ENCODE measurements at places on chromosomes 11 and 22. TPM values are rescaled to one million over a fixed set of nuclear protein-coding genes. Genes with fewer than 3 reads are reported as not detected.

Gene MAJIN
- not detected for polyA plus RNA-seq

Gene MGAT3
- polyA plus RNA-seq = 0.28 TPM

Gene WNT11
- polyA plus RNA-seq = 0.20 TPM

Gene EHF
- 115 TPM for polyA plus RNA-seq

Gene MMP12
- 0.62 TPM for polyA plus RNA-seq

Gene HORMAD2
- not detected for polyA plus RNA-seq

Gene SERHL2
- 6.0 TPM for polyA plus RNA-seq

Gene OR4D6
- not detected for polyA plus RNA-seq

Gene HEPACAM
- polyA plus RNA-seq = 0.02 TPM

Gene SPDYC
- not detected for polyA plus RNA-seq

Gene DDI1
- polyA plus RNA-seq = not detected

Gene MRGPRX3
- polyA plus RNA-seq = 0.12 TPM

Gene HIC2
- 2.2 TPM for polyA plus RNA-seq

Gene LRFN4
- 5.4 TPM for polyA plus RNA-seq

Gene OR2AG2
- polyA plus RNA-seq = 0.04 TPM

Gene OR8A1
- not detected for polyA plus RNA-seq

Gene OTOG
- polyA plus RNA-seq = not detected

Gene KRTAP5-11
- polyA plus RNA-seq = not detected

Gene POTEH
- polyA plus RNA-seq = not detected

Gene VSTM5
- polyA plus RNA-seq = 0.05 TPM

Gene CABP4
- polyA plus RNA-seq = 0.39 TPM

Gene SCO2
- polyA plus RNA-seq = 3.2 TPM

Gene HOATZ
- polyA plus RNA-seq = not detected

Gene CDKN1C
- 12.1 TPM for polyA plus RNA-seq

Gene FOLR2
- 2.8 TPM for polyA plus RNA-seq

Gene ZNF214
- 0.46 TPM for polyA plus RNA-seq

Gene OR51B5
- polyA plus RNA-seq = not detected

Gene OOSP4A
- not detected for polyA plus RNA-seq

Gene SHANK3
- polyA plus RNA-seq = 4.1 TPM

Gene PHOX2A
- not detected for polyA plus RNA-seq

Gene TCF20
- 14.5 TPM for polyA plus RNA-seq

Gene TIMM8B
- 165 TPM for polyA plus RNA-seq

Gene MPPED2
- polyA plus RNA-seq = 0.58 TPM

Gene CHCHD10
- polyA plus RNA-seq = 115 TPM

Gene LIN7C
- polyA plus RNA-seq = 7.6 TPM
